ENCODE measurements at places on chromosomes 3 and 15. TPM values are rescaled to one million over a fixed set of nuclear protein-coding genes. Genes with fewer than 3 reads are reported as not detected.

ANKRD63 gene
- not detected for total RNA-seq

GRCh38 chr15:67660874-67661606 is 118.5 kb downstream of the MAP2K5 start:
- DNase-seq, result no peak

DNA sequence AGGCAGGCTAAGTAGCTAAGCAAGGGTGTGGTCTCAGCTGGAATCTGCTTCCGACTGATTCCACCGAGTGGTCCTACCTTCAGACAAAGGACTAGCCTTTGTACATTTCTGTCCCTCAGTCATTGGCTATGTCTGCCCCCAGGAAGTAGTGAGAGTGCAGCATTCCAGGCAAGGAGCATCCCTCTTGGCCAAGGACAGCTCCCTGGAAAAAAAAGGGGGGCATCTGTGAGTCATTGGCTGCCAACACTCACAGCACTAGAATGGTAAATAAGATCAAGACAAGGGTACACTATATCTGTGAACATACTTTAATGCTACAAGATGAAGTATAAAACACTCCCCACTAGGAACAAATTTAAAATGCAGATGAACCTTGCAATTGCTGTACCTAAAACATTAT is 66.8 kb downstream of the STAC start:
- DNase-seq, result no peak

GRCh38 chr3:15953841-15954240 is 156.1 kb upstream of the ANKRD28 start:
- no peak for DNase-seq

CLDN1 gene
- total RNA-seq, result not detected

PARP9 gene
- 19.5 TPM for total RNA-seq

- DNase-seq, result no peak
These were observed 21.1 kb downstream of the GTF2E1 start for GRCh38 chr3:120763601-120764000.

GRCh38 chr15:64197425-64197824 is 34.6 kb upstream of the PPIB start:
- no peak for DNase-seq

EFHB gene
- not detected for total RNA-seq

DNA sequence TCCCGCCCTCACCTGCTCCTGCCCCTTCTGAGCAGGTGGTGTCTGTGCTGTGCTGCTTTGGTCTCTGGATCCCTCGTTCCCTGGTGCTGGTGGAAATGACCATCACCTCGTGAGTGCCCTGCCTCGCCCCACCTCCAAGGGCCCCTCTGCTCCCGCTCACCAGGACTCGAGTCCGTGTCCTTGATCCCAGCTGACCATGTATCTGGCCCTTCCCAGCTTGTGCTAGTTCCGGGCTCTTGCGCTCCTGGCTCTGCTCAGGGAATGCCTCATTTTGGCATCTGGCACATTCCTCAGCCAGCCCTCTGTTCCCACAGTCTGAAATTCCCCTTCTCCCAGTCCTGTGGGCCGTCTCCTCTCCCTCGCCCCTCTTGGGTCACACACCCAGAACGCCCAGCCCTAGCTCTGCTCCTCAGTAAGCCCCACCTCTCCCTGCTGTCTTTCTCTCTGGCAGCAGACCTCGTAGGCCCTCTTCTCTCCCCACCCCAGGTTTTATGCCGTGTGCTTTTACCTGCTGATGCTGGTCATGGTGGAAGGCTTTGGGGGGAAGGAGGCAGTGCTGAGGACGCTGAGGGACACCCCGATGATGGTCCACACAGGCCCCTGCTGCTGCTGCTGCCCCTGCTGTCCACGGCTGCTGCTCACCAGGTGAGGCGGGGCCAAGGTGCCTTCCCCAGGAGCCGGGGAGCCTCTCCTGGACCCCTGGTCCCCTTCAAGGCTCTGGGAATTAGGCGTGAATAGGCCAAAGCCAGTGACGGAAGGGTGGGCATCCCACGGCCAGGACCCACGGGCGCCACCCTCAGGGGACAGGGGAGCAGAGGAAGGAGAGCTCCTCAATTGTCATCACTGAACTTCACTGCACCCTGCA is 11.5 kb downstream of the SLC51A start:
- no peak for DNase-seq
